ENCODE measurements at places on chromosomes 6 and 20.
A peak's percentile ranks its signal among the peaks of the same experiment; 100 is the strongest.

DNA sequence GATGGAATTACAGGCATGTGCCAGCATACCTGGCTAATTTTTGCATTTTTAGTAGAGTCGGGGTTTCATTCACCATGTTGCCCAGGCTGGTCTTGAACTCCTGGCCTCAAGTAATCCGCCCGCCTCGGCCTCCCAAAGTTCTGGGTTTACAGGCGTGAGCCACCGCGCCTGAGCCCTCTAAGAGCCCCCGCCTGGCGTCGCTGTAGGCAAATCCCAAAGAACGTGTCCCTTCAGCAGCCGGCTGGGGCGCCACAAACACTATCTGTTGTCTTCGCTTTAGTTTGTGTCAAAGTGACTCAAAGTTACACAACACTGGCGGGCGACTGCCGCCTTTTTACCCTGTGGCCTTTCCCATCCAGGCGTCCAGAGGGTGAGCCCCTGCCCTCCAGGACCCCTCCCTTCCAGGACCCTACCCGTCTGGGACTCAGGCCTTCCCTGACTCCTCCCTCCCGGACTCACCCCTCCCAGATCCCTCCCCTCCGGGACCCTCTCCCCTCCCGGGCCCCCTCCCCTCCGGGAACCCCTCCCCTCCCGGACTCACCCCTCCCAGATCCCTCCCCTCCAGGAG lies 940 bp upstream of the ADRM1 start:
- DNase-seq, result peak; percentile 89

- DNase-seq, result no peak
These were observed 59.6 kb downstream of the MOXD1 start for GRCh38 chr6:132341646-132342045.

- no peak for DNase-seq
These were observed at the start of gene LGSN for GRCh38 chr6:63319939-63320338. TSS of gene LGSN (minus strand) at chr6:63319983. CDS start at chr6:63319943, 40 bp downstream.

- DNase-seq, result no peak
These were observed 13.6 kb downstream of the ITPA start for GRCh38 chr20:3222635-3223600.

- peak; percentile 98 for DNase-seq
These were observed 14.4 kb downstream of the NT5E start for GRCh38 chr6:85464260-85464644.

DNA sequence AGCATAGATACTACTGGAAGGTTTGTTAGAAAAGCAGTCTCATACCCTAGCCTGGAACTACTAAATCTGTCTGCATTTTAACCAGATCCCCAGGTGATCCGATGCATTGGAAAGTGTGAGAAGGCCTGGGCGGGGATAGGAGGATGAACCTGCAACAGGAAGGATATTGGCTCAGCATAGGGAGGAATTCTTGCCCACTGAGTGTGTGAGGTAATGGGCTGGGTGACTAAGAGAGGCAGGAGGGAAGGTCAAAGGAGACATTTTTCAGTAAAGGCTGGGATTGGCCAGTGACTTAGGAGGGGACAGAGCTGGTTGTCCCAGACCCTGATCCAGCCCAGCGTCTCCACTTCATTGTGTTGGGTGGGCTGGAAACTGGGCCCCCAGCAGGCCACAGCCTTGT lies 191.0 kb upstream of the LRFN2 start:
- no peak for DNase-seq

DNA sequence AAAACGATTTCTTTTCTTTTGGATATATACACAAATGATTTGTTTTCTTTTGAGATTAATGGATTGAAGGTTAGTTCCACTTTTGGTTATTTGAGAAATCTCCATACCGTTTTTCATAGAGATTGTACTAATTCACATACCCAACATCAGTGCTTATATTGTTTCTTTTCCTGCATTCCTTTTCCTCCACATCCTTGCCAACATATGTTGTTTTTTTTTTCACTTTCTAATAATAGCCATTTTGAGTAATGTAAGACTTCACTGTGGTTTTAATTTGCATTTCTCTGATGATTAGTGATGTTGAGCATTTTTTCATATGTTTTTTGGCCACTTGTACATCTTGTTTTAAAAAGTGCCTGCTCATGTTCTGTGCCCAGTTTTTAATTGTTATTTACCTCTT lies 846.4 kb upstream of the EYS start:
- DNase-seq, result no peak
